ENCODE measurements at places on chromosomes 1 and 21. TPM values are rescaled to one million over a fixed set of nuclear protein-coding genes. Genes with fewer than 3 reads are reported as not detected.

GRCh38 chr1:66393586-66394287 is 140.2 kb upstream of the SGIP1 start:
- DNase-seq = no peak

FAF1 gene
- 42.3 TPM for polyA plus RNA-seq

GRCh38 chr1:56508523-56508983 is 70.8 kb downstream of the PLPP3 start:
- no peak for DNase-seq

PCSK9 gene
- 0.09 TPM for polyA plus RNA-seq

DNA sequence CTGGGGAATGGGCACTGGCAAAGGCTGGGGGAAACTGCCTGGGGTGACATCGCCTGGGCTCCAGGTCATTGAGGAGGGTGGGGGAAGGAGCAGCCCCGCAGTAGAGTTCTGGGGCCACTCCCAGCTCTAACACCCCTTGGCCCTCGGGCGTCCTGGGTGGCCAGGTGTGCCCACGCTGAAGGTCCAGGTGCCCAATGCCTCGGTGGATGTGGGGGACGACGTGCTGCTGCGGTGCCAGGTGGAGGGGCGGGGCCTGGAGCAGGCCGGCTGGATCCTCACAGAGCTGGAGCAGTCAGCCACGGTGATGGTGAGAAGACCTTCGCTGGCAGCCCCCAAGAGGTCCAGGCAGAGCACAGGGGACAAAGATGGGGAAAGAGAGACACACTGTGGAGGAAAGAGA is 7.7 kb downstream of the NTRK1 start:
- no peak for DNase-seq

GRCh38 chr1:63000508-63000907 is 216.6 kb downstream of the ATG4C start:
- no peak for DNase-seq

DNA sequence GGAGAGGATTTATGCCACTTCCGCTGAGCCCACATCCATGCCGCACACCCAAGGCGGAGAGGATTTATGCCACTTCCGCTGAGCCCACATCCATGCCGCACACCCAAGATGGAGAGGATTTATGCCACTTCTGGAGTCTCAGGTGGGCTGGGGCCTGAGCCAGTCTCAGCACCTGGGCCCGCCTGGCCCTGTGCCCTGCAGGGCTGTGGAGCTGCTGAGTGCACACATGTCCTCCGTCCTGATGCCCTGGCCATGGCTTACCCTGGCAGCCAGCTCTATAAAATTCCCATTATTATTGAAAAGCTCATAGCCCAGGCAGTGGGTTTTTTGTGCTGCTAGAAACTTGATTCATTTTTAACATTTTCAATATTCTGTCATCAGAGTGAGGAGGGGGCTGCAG is 89.8 kb upstream of the TMEM51 start:
- DNase-seq = no peak

DNA sequence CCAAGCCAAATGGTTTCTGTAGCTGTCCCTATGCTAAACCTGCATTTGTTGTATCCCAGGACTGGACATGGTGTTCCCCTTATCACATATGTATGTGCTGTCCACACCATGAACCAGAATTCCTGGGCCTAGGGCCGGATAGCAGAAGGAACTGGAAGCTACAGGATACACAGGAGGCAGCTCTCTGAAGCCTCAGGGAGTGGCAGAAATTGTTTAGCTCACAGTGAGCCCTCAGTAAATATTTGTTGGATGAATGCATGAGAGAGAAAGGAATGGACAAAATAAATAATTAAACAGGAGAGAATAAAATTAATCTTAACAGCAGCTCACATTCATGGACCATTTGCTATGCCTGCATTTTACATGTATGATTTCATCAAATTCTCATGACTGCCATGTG is 2.1 kb downstream of the NIPAL3 start:
- DNase-seq = no peak

RAP1A gene
- 199 TPM for polyA plus RNA-seq

FAM229A gene
- 7.3 TPM for polyA plus RNA-seq

GRCh38 chr1:235854347-235854746 is 12.4 kb downstream of the LYST start:
- DNase-seq = no peak

TFAP2E gene
- polyA plus RNA-seq = 0.58 TPM

GRCh38 chr1:28893403-28894102 is 20.8 kb upstream of the EPB41 start:
- no peak for DNase-seq

ERG gene
- polyA plus RNA-seq = 13.5 TPM

- DNase-seq = no peak
These were observed 9.3 kb upstream of the PI4KB start for GRCh38 chr1:151336556-151336955.

DNA sequence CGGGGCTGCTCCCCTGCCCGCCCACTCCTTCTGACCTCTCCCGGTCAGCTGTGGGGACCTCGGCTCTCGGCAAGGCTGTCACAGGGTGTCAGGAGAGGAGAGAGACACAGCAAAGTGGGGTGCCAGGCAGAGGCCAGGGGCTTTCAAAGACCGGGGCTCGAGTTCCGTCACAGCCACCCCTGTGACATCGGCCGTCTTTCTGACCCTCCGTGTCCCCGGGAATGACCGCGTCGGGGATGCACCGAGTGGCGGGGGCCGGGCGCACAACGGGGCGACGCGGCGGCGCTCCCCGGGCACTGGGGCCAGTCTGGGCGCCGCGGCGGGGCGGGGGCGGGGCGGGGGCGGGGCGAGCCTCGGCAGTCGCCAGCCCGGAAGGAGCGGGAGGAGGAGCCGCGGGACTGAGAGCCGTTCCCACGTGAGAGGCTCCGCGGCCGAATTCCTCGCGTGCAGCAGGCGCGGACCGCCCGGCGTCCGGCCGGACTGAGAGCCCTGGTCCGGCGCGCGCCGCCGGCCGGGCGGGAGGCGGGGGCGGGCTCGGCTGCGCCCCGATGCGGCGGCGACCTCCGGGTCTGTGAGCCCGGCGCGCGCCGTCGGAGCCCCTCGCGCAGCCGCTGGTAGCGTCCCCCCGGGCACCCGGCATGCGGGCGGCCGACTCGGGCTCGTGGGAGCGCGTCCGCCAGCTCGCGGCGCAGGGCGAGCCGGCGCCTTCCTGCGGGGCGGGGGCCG is 229.7 kb upstream of the TMEM51 start:
- no peak for DNase-seq

DNA sequence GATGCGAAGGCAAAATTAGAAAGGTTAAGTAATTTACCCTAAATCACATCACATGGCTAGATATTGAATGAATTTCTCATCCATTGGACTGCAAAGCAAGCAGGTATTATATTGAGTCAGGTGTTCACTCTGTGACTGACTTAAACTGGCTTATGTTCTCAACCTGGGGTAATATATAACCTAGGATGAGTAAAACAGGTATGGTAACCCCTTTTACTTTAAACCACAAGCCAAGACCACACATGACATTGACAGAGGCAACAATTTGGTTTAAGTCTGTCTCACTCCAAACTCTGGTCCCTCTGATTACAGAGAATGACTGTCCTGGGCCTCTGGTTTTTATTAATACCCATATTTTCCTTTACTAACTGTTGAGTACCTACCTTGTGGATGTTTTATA is 33.3 kb downstream of the MAEL start:
- no peak for DNase-seq

SLC35F3 gene
- polyA plus RNA-seq = 0.04 TPM

DNA sequence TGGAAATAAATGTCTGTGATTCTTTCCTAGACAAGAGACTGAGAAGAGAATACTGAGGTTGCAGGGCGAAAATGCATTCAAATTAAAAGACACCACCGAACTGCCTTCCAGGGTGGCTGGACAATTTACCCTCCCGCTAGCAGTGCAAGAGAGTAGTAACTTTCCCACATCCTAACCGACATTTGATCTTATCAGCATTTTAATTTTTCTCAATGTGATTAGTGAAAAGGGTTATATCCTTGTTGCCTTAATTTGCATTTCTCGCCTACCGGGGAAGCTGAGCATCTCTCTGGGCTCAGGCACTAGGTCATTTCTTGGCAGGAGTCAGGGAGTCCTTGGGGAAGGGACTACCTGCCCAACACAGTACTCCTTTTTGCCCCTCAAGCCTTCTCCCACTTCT is 2.8 kb downstream of the TNFRSF8 start:
- DNase-seq = no peak

DNA sequence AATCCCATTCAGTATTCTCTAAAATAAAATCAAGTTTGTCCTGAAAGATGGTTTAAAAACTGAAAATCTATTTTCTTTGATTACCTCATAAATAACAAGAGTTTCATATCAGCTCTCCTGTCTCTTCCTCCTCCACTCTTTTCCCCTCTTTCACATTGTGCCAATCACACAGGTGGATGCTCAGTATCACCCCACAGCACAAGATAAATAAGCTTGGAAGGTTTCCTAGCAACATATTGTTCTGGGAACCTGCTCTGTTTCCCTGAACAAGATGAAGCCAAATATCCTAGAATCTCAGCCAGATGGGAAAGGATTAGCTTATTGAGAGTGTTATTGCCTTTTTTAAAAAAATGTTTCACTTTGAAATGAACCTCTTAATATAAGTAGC is 45.7 kb upstream of the CACYBP start:
- no peak for DNase-seq

INSRR gene
- polyA plus RNA-seq = 0.04 TPM

- DNase-seq = no peak
These were observed 11.2 kb downstream of the CLCN6 start for GRCh38 chr1:11817192-11817591.

BRINP3 gene
- 1.2 TPM for polyA plus RNA-seq

GRCh38 chr1:19582318-19582717 is 61.8 kb upstream of the NBL1 start:
- no peak for DNase-seq

DNA sequence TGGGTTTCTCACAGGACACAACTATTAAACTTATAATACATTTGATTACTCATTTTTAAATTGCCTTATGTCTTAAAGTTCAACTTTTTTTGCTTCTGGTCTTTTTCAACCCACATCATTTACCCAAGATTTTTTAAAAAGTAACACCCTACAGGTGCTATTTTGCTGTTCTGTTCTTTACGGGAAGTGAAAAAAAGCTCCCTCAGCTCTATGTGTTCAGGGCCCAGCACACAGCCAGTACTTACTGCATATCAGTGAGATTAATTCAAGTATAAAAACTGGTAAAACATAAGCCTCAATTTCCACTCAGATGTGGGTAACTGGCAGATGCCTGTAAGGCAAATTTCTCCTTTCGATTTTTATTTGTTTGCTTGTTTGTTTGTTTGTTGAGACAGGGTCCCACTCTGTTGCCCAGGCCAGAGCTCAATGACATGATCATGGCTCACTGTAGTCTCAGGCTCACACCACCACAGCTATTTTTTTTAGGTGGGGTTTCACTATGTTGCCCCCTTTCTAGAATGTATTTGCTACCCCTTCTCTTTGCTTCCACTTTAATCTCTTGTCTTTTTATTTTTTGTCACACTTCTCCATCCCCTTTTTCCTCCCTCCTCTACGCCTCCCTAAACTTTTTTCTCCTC is 20.3 kb downstream of the RNASEL start:
- no peak for DNase-seq

OR2L3 gene
- not detected for polyA plus RNA-seq

DNA sequence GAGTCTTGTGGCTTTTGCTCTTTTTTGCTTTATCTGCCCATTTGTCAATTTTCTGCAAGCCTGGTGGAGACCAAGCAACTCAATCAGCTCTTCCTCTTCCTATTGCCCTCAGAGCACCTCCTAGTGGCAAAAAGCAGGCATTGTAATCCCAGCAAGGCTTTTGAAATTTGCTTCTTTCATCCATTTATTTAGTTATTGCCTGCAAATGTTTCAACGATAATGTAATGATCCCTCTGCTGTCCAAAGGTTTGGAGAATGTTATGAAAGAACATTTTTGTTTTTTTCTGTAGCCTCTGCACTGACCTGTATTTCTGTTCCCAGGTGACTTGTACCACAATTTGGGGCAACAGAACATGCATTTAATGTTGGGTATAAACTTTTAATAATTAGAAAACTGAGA is 127.8 kb downstream of the GABPA start:
- DNase-seq = no peak

DNA sequence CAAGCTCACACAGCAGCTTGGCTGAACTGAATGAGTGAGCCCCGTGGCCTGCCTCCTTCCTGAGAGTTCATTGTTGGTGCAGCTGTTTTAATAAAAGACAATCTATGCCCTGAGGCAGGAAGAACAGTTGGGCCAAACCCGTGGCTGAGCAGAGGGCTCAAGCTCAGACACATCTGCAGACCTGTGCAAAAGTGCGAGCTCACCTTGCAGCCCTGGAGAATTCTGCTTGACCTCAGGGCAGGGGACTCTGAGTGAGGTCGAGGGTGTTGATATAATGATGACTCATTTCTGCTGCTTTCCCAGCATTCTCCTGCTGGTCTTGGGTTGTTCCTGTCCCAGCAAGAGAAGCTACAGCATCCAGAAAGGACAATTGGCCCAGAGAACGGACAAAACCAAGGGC is 61.0 kb downstream of the ATP5PO start:
- DNase-seq = no peak

GRCh38 chr1:36922071-36922470 is 112.2 kb downstream of the GRIK3 start:
- no peak for DNase-seq

OSBPL9 gene
- 46.3 TPM for polyA plus RNA-seq

PLEKHO1 gene
- polyA plus RNA-seq = 207 TPM

DNA sequence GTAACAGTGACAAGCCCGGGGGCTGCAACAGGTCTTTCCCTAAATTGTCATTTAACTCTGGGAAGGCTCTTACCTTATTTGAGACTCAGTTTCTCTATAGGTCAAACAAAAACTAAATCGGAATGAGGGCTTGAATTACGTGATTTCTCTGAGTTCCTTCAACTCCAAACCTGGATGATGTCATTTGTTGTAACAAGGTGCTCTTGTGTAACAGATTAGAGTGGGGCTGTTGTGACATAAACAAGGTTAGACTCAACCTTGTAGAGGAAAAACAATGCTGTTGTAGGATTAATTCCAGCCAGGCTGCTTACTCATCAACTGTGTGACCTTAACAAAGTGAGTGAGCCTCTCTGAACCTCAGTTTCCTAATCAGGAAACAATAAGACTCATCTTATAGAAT is 74.4 kb downstream of the SUSD4 start:
- no peak for DNase-seq

DNA sequence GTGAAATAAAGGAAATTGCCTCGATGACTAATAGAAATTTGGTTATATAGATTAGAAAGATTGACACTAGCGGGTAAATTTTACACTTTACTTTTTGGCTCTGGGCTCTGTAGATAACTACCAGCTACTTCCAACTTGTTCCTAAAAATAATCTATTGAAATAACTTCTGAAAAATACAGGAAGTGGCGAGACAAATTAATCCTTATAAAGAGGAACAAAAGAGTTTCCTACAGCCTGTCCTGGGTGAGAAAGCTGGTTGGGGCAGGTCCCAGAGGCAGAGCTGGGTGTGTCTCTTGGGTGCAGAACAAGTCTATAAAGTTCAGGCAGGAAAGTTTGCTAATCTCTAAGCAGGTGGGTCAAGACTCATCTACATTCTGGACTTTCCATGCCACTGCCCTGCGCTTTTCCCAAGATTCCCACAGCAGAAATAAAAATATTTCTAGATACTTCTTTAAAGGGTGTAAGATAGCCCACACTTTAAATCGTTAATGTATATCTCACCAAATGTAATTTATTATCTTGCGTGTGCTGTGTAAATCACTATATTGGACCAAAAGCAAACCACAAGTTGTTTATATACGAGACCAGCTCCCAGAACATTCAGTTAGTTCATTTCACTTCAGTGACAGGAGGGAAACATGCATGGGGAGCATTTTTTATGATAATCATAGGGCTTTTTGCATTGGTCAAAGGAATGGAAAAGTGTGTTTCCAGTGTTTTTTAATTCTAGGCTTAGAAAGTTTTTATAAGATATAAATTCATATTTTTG is 70.1 kb upstream of the NRIP1 start:
- no peak for DNase-seq
